ENCODE measurements at places on chromosomes 6 and 20.

- no peaks in the 10 kb centered on the region for H3K27me3 ChIP-seq
- no peaks in the 10 kb centered on the region for H3K4me1 ChIP-seq
- H3K4me3 ChIP-seq, result no peak overlapping the region
- H3K27ac ChIP-seq, result no peak overlapping the region
- DNase-seq, result no peak
- no peaks in the 10 kb centered on the region for H3K36me3 ChIP-seq
Observed at GRCh38 chr6:55668591-55668990, 89.6 kb upstream of the HMGCLL1 start.

DNA sequence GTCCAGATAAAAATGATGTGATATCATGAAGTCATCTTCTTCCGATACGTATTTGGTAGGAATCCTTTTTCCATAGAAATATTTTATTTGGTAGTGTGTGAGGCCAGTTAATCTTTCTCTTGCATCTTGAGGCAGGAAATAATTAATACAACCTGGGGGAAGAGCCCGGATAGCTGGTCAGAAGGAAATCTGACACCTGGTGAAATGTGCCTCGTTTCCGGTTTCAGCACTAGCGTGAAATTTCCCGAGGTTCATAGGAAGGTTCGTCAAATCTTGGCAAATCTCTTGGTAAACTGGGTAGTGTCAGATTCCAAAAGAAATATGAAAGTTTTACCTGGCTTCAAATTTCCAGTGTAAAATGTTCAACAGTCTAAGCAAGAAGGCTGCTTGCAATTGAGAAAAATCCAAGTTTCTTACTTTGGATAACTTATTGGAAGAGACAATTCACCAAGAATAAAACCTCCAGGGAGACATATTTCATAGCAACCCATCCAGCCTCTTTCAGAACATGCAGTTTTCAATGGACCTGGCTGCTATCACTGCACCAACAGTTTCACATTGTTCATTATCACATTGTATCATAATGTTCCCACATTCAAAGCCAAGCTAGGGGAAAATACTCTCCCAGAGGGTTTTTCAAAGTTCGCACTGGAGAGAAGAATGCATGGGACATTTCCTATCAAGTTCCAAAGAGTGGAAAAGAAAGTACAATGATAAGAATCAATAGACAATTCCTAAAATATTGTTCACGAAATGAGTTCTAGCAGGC, 454.5 kb upstream of the CITED2 start:
- no peak overlapping the region for H3K27ac ChIP-seq
- no peak for DNase-seq
- H3K4me1 ChIP-seq, result peaks cover 10% of the 10 kb centered on the region

DNA sequence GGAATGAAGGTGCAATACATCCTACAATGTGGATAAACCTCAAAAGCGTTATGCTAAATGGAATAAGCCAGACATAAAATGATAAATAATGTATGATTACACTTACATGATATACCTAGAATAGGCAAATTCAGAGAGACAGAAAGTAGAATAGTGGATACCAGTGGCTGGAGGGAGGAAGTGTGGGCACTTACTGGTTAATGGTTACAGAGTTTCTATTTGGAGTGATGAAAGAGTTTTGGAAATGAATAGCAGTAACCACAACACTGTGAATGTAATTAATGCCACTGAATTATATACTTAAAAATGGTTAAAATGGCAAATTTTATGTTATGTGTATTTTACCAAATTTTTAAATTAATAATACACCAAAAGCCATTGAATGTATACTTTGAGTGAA, 71.4 kb upstream of the CST7 start:
- H3K4me3 ChIP-seq, result no peak overlapping the region
- no peaks in the 10 kb centered on the region for H3K36me3 ChIP-seq
- no peaks in the 10 kb centered on the region for H3K27me3 ChIP-seq
- no peak for DNase-seq
- no peaks in the 10 kb centered on the region for H3K4me1 ChIP-seq
- no peak overlapping the region for H3K27ac ChIP-seq

DNA sequence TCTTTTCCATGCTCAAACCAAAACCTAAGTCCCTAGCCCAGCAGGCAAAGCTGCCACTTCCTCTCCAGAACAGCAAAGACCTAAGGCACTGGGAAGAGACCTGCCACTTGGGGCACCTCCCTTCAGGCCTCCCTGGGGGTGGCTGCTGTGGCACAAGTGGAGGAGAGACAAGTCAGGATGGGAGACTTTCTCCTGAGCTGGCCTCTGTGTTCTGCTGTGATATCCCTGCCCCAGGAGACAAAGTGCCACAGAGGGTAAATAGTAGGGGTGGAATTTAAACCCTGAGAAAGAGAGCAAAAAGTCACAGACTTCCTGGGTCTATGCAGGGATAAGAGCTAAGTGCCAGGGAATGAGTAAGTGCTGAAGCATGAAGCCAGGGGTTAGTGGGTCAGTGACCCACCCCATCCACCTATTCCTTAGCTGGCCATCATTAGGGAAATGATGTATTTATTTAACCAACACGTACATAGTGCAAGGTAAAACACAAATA, 84.2 kb downstream of the MRPL14 start:
- no peak for DNase-seq
- no peaks in the 10 kb centered on the region for H3K4me1 ChIP-seq
- no peak overlapping the region for H3K4me3 ChIP-seq
- H3K36me3 ChIP-seq, result no peaks in the 10 kb centered on the region
- no peak overlapping the region for H3K27ac ChIP-seq
- H3K27me3 ChIP-seq, result no peaks in the 10 kb centered on the region

GRCh38 chr6:5213836-5214235, 46.9 kb downstream of the LYRM4 start:
- H3K36me3 ChIP-seq, result peaks cover 5% of the 10 kb centered on the region
- no peak overlapping the region for H3K4me3 ChIP-seq
- DNase-seq, result no peak

DNA sequence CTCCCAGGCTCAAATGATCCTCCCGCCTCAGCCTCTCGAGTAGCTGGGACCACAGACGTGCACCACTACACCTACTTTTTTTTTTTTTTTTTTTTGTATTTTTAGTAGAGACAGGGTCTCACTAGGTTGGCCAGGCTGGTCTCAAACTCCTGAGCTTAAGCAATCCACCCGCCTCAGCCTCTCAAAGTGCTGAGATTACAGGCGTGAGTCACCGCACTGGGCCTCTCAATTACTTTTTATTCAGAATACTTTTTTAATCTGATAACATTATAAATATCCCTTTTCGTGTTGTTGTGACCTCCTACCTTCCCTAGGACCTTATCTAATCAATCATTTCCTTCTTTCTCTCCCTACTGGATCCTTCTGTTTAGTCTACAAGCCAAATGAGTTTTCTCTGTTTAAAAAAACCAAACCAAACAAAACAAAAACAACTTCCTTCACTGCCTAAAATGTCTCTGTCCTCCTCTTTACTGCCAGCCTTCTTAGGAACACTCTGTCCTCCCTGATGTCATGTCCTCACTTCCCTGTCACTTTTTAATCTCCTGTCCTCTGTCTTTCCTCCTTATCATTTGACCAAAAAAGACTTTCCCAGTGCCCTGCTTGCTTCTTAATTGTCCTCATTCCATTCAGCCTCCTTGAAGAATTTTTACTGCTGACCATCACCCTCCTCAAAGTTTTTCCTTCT, 85.0 kb downstream of the CAP2 start:
- no peak overlapping the region for H3K4me3 ChIP-seq
- DNase-seq, result no peak
- no peaks in the 10 kb centered on the region for H3K36me3 ChIP-seq
- no peaks in the 10 kb centered on the region for H3K27me3 ChIP-seq
- H3K27ac ChIP-seq, result peak overlapping the region; percentile 58

DNA sequence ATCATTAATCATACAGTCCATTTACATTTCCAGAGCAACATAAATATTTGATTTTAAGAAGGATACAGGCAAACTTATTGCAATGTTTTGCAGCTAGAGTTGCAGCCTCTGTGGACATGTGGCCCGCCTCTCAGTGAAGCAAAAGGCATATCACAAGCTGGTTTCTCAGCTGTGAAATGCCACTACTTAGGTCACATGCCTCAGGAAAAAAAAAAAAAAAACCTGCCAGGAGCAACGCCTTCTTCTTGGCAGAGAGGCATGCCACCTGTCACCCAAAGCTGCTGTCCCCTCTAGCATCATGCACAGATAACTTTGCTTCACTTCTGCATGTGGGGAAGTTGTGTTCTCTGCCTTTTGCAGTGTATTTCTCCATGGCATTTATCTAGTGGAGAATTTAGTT, 18.5 kb downstream of the GRM1 start:
- no peaks in the 10 kb centered on the region for H3K27me3 ChIP-seq
- H3K36me3 ChIP-seq, result no peaks in the 10 kb centered on the region
- H3K4me3 ChIP-seq, result no peak overlapping the region
- H3K4me1 ChIP-seq, result no peaks in the 10 kb centered on the region
- H3K27ac ChIP-seq, result no peak overlapping the region

GRCh38 chr6:41519305-41519744, 26.9 kb upstream of the FOXP4 start:
- no peak for DNase-seq
- H3K27ac ChIP-seq, result no peak overlapping the region
- H3K4me3 ChIP-seq, result no peak overlapping the region
- H3K27me3 ChIP-seq, result peaks cover 5% of the 10 kb centered on the region
- no peaks in the 10 kb centered on the region for H3K4me1 ChIP-seq
- H3K36me3 ChIP-seq, result no peaks in the 10 kb centered on the region

DNA sequence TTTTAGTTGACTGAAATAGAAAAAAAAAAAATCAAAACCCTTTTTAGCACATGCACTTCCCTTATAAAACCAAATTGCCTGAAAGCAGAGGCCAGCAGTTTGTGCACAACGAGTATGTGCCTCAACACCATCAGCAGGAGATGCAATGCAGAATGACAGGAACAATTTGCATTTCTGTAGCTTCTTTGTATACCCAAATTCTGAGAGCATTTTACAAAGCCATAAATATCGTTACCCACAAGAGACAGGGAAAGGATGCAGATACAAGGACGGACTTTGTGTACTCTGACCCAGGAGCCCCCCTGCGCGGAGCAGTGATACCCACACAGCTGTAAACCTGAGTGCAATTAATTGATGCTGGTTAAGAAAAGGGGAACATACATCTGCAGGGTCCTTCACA, 285.6 kb downstream of the PRKN start:
- H3K27me3 ChIP-seq, result no peaks in the 10 kb centered on the region
- no peaks in the 10 kb centered on the region for H3K36me3 ChIP-seq
- no peak overlapping the region for H3K27ac ChIP-seq
- DNase-seq, result no peak
- no peak overlapping the region for H3K4me3 ChIP-seq

DNA sequence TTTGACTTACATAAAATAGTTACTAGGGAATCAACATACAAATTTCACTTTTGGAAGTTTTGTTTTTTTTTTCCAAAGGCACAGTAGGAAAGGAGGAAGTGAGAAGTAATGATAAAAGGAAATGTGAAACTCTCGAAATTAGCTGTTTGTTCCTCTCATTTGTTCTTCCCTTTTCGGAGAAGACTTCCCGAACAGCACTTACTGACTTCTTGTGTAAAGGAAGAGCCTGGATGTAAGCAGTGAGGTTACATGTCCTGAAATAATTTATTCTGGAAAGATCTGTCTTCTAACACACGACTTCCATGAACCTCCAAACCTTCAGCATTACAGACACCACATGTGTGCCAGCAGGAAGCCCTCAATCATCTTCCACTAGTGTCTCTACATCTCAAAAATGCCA, 59.1 kb downstream of the KIF16B start:
- no peak for DNase-seq
- H3K36me3 ChIP-seq, result peaks cover 37% of the 10 kb centered on the region
- no peak overlapping the region for H3K27ac ChIP-seq
- H3K4me1 ChIP-seq, result no peaks in the 10 kb centered on the region
- no peaks in the 10 kb centered on the region for H3K27me3 ChIP-seq
- no peak overlapping the region for H3K4me3 ChIP-seq

GRCh38 chr6:112488238-112488637, 141.1 kb downstream of the RFPL4B start:
- no peaks in the 10 kb centered on the region for H3K4me1 ChIP-seq
- no peak for DNase-seq
- H3K27ac ChIP-seq, result no peak overlapping the region
- no peaks in the 10 kb centered on the region for H3K27me3 ChIP-seq
- H3K4me3 ChIP-seq, result no peak overlapping the region
- no peaks in the 10 kb centered on the region for H3K36me3 ChIP-seq

DNA sequence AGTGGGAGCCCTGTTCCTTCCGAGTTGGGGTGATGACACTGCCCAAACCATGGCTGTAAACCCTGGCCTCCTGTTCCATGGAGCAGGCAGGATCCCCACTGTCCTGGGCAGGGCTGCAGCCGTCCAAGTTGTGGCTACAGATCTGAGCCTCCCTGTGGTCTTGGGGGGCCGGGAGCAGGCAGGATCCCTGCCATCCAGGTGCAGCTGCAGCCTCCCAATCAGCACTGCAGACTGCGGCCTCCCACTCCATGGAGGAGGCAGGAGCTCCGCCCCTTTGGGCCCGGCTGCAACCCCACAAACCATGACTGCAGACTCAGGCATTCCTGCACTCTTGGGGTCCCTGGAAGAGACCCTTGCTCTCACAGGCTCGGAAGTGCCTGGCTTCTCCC, 872.1 kb upstream of the GJE1 start:
- no peaks in the 10 kb centered on the region for H3K27me3 ChIP-seq
- DNase-seq, result no peak
- H3K4me3 ChIP-seq, result peak overlapping the region; percentile 26

DNA sequence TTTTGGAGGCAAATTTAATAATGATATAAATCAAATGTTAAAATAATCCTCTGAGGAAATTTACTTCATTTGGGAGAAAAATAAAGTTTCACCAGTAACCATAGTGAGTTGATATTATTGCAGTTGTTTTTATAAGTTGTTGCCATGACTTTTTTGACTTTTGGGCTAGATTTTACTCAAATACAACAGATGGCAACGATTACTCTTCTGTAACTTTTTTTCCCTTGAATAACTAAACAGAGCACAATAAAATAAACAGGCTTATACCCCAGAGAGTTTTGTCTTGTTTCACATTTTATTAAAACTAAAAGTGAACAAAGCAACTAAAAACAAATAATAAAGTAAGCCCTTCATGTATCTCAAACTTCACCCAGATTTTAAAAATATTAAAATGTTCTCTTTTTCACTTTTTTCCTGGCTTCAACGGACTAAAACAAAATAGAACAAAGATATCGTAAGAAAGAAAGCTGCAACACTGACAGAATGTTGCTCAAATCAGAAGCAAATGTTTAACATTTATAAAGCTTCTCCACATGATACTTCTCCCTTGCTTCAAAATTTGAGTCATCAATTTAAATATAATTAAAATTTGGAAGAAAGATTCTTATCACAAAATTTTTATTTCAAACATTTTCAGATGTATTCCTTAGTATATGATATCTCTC, 42.5 kb upstream of the BMP5 start:
- H3K4me1 ChIP-seq, result no peaks in the 10 kb centered on the region
- no peaks in the 10 kb centered on the region for H3K27me3 ChIP-seq
- H3K27ac ChIP-seq, result peak overlapping the region; percentile 43
- no peak overlapping the region for H3K4me3 ChIP-seq
- H3K36me3 ChIP-seq, result no peaks in the 10 kb centered on the region

DNA sequence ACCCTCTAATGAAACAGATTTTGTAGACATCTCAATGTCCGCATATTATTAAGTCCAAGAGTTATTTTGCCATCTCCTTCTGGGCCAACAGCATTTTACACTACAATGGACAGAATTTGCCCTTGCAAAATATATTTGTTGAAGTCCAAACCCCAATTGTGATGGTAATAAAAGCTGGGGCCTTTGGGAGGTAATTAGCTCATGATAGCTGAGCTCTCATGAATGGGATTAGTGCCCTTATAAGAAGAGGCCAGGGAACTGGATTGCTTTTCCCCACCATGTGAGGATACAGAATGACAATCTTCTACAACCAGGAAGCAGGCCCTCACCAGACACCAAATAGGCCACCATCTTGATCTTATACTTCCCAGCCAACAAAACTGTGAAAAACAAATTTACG, 44.9 kb upstream of the MTRF1L start:
- no peak overlapping the region for H3K4me3 ChIP-seq
- no peak overlapping the region for H3K27ac ChIP-seq
- no peaks in the 10 kb centered on the region for H3K36me3 ChIP-seq
- no peak for DNase-seq

Measured in heart left ventricle (tissue), 16 donors.